Epithelial cell of proximal tubule (primary cell): ENCODE measurements at places on chromosomes 2 and 18.

- no peak for DNase-seq
These were observed 4.7 kb upstream of the CD302 start for GRCh38 chr2:159802673-159803072.

DNA sequence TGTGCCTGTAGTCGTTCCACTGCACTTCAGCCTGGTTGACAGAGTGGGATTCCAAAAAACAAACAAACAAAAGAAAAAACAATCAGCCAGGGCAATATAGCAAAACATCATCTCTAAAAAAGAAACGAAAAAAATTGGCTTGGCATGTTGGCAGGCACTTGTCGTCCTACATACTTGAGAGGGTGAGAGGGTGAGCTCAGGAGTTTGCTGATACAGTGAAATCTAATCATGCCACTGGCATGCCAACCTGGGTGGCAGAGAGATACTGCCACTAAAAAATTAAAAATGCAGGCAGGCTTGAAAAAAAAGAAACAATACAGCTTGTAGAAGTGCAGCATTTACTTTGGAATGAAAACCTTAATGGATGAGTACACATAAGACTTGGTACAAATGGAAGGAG lies 282.9 kb upstream of the RGPD4 start:
- no peak for DNase-seq

DNA sequence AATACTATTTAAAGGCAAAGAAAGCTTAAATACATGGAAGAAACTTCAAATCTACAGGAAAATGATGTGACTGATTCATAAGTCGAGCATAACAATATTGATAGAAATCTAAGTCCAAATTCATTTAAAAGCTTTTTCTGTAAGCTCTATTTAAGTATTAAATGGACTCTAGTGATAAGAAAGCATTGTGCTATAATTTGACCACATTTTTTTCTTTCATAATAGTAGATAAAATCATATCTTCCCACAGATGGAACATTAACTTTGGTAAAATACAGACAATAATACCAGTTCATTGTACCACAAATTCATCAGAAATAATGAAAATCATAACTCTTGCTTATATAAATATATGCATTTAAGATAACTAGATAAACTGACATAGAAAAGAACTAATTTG lies 366.5 kb downstream of the GALNT13 start:
- no peak for DNase-seq

DNA sequence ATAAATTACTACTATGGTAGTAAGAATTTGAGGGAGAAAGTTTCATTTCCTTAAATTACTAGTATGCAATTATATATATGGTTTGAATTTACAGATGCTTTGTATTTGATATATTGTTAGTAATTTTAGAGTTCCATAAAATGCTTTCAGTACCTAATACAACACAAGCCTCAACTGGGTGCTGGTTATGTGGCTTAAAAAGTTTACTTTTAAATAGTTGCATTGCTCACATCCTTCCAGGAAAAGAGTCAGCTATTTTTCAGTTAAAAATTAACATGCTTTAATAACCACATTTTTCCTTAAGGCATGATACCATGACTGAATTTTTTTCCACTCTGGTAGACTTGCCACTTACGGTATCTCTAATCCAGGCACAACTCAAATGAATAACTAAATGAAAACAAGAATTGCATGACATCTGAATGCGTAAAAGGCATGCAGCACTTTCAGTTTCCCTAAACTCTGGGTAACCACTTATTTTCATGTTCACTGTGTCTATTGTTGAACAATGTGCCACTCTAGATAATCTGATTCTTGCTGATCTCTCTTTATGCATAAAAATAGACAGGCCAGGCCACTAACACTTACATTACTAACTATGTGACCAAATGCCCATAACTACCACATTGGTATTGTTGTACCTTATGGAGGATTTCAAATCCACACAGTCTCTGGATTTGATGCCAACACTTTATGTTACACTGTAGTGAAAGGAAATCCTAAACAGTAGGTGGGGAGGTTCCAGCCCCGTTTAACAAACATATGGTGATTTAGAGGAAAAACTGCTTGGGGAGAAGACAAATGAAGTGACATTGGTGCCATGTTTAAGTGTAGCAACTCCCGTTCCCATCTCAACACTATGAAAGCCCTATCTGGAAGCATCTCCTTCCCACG lies 35.5 kb upstream of the SLC35F5 start:
- peak; percentile 99 for DNase-seq

DNA sequence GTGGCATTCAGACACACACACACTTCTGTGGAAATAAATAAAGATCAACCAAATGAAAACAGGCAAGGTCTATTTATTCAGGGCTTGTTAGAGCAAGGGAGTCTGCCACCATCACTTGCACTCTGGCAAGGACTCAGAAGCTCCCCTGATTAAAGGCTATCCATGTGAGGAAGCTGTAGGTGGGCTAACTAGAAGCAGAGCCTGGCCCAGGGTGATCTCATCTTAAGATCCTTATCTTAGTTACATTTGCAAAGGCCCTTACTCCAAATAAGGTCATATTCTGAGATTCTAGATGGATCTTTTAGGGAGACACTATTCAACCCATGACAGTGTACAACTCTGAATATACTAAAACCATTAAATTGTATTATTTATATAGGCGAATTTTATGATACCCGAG lies 190.0 kb upstream of the SRD5A2 start:
- no peak for DNase-seq

- DNase-seq = no peak
These were observed 97.9 kb downstream of the VAPA start for GRCh38 chr18:10011751-10012150.

GRCh38 chr2:178707476-178707875 lies 99.7 kb downstream of the TTN start:
- no peak for DNase-seq

- DNase-seq = no peak
These were observed 269.0 kb downstream of the ATAD2B start for GRCh38 chr2:23657934-23658333.

DNA sequence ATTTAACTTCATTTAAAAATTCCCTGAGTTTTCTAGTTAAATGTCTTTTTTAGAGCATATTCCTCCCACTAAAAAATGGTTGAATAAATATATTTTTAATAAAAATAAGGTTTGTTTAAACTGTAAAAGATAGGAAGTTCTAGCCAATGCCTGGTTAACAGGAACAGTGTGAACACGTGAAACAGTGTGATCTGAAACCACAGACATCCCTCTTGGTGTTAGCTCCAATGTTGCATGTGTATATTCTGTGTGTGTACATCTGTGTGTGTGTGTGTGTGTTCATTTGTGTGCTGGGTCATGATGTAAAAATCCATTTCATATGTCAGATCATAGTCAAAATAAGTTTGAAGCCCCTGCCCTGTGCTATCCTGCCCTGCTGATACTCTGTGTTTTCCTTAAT lies 6.1 kb upstream of the SOX11 start:
- no peak for DNase-seq

DNA sequence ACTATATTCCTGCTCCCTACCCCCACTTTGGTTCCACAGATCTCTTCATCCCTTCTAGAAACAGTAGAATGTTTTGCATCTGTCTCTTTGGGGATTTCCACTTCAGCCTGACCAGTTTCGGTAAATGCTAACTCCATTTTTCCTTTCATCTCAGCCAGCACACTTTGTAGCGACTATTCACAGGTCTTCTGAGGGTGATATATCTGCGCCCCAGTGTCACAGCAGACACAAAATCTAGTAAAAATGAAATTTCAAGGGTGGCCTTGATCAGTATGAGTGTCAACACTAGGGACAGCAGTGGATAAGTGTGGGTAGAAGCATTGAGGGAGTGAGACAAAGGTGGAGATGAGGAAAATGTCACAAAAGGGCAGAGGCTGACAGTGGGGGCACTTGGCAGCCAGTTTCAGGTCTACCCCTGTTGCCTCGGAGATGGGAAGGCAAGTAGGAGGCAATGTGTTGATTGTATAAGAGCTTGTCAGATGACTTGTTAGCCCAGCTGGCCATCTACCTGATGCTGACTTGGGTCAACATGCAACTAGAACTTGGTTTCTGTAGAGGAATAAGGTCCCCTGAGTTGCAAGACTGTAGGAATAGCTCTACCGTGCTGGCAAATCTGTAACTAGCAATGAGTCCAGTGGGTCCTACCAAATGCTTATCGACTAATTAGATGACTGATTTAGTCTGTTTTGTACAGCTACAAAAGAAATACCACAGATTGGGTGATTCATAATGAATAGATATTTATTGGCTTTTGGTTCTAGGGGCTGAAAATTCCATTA lies 60.7 kb downstream of the CXCR4 start:
- DNase-seq = no peak

DNA sequence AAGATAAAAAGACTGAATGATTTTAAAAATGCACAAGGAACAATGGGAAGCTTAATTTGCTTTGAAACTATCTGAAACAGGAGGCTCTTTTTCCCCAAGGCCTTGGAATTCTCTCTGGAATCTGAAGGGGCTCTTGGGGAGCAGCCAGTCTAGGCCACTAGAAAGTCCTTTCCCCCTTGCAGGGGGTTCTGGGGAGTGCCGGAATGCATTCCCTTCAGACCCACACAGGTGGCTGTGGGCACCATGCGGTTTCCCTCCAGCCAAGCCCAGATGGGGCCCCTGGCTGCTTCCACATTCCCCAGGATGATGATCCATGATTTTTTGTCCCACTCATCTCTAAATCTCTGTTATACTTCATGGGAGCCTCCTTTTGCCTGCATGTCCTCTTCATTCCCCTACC lies 10.7 kb downstream of the GPR45 start:
- DNase-seq = no peak

- DNase-seq = no peak
These were observed 21.9 kb upstream of the PAX3 start for GRCh38 chr2:222320436-222321395.

GRCh38 chr2:186532891-186533290 lies 46.8 kb downstream of the ZC3H15 start:
- DNase-seq = no peak

- no peak for DNase-seq
These were observed 17.4 kb upstream of the RMDN2 start for GRCh38 chr2:37907501-37908225.

GRCh38 chr2:221112744-221113143 lies 459.4 kb downstream of the EPHA4 start:
- no peak for DNase-seq

DNA sequence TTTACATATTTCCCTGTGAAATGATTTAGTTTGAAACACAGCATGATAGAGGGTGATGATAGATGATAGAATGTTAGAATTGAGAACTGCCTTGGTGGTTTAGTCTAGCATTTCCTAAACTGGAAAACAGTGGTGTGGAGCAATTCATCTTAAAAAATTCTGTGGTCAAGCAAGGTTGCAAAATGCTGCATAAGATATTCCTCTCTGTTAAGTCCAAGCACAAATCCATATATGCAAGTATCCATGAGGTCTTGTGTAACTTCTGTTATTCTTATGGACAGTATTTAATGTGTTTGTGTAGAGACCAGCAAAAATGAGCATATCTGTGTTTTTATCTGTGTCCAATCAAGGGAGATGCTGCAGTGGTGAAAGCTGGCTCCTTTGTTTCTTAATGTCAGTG lies 30.0 kb downstream of the CPS1 start:
- DNase-seq = no peak

DNA sequence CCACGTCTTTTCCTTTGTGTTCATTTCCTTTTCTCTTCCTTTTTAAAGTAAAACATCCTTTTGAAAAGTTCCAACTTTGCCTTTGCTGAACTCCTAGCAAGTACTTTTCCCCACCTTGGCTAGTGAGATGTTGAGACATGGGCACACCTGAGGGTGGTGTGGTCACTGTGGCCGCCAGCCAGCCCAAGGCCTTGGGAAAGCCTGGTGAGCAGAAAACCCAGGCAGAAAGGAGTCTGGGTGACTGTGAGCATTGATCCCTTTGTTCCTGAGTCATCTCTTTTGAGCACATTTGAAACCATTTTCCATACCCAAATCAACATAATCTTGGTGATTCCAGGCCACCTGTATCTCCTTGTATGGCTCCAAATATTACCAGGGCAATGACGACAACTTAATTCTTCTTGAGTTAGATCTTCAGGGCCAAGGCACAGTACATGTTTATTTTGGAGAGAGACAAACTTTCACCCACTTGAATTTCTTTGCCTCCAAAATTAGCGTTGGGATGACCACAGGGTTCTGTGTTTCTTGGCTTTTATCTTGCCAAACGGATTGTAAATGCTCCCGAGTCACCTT lies 14.5 kb downstream of the EPAS1 start:
- no peak for DNase-seq

- DNase-seq = no peak
These were observed 112.5 kb upstream of the NFATC1 start for GRCh38 chr18:79283131-79283810.

DNA sequence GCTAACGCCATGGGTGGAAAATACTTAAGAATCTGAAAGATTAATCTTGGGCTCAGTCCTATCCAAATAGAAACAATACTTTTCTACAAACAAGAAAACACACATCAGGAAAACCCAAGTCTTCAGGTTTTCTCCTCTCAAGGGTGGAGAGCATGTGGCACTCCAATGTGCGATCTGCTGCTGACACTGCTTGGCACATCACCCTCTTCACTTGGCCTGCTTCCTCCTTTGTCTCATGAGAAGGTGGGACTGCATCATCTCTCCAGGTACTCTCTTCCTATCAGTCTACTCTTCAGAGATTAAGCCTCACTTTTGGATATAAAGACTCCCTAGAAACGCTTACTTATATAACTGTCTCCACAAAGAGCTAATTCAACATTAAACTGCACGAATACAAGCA lies 26.4 kb downstream of the HDLBP start:
- no peak for DNase-seq
